ENCODE measurements at places on chromosomes 4 and X. TPM values are rescaled to one million over a fixed set of nuclear protein-coding genes. Genes with fewer than 3 reads are reported as not detected.

DNA sequence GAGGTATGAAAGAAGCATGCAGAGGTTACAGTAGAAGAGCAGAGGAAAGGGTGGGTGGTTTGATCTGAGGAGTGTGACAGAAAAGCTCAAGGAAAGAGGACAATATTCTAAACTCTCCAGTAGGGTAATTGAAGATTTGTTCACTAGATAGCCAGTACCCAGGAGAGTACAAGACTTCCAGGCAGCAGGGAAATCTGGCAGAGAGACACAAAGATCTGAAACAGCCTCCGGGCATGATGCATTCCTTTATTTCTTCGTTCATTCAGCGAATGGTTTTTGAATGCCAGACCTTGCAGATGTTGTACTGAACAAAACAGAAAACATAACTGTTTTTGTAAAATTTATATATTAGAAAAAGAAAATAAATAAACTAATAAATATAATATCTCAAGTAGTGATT is 766.6 kb downstream of the FAT4 start:
- no peaks in the 10 kb centered on the region for H3K36me3 ChIP-seq
- DNase-seq = no peak
- H3K27ac ChIP-seq = no peak overlapping the region

- DNase-seq = no peak
- H3K36me3 ChIP-seq = no peaks in the 10 kb centered on the region
- no peaks in the 10 kb centered on the region for H3K27me3 ChIP-seq
- no peak overlapping the region for H3K27ac ChIP-seq
- no peak overlapping the region for H3K4me3 ChIP-seq
These were observed 39.6 kb downstream of the HTRA3 start for GRCh38 chr4:8308856-8309771.

DNA sequence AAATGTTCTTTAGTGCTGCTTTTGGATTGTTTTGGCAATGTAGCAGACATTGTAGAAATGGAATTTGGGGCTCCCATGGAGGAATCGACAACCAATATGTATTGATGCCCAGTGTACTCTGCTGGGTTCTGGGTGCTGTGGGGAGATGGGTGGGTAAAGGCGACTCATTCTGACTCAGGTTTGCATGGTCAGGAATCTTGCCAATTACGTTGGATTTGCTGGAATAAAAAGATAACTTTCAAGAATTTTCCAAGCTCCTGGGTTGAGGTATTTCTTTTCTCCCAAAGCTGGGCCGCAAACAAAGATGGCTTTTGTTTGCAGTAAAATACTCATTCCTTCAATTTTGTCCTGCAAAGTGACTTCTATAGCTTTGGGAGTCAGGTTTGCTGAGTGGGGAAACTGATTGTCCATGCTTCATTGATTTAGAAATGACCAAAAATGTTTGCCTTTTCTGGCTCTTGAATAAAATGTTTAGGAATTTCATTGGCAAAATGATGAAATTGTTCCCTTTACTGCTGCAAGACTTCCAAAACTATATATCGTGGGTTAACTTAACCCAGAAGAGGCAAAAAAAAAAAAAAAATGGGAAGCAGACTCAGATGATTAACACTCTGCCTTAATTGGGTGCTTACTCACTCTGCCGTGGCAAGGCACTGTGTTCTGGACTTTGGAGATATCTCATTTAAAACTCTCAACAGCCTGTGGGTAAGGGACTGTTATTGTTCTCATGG is 57.0 kb downstream of the RTL9 start:
- no peak overlapping the region for H3K27ac ChIP-seq
- no peak overlapping the region for H3K4me3 ChIP-seq
- H3K27me3 ChIP-seq = no peaks in the 10 kb centered on the region
- no peaks in the 10 kb centered on the region for H3K36me3 ChIP-seq
- DNase-seq = no peak

GRCh38 chrX:32041181-32041580 is 969.3 kb upstream of the FTHL17 start:
- H3K4me1 ChIP-seq = no peaks in the 10 kb centered on the region
- no peaks in the 10 kb centered on the region for H3K27me3 ChIP-seq
- no peak for DNase-seq
- no peak overlapping the region for H3K27ac ChIP-seq

GRCh38 chr4:41744572-41745291 is 3.8 kb downstream of the PHOX2B start:
- H3K36me3 ChIP-seq = no peaks in the 10 kb centered on the region
- no peak for DNase-seq
- no peak overlapping the region for H3K4me3 ChIP-seq
- H3K27ac ChIP-seq = no peak overlapping the region
- no peaks in the 10 kb centered on the region for H3K4me1 ChIP-seq
- peaks cover 85% of the 10 kb centered on the region for H3K27me3 ChIP-seq

- H3K27ac ChIP-seq = no peak overlapping the region
- H3K4me1 ChIP-seq = peaks cover 10% of the 10 kb centered on the region
- no peaks in the 10 kb centered on the region for H3K27me3 ChIP-seq
- peak; percentile 60 for DNase-seq
These were observed 34.5 kb downstream of the PHKA2 start for GRCh38 chrX:18949291-18949943.

DNA sequence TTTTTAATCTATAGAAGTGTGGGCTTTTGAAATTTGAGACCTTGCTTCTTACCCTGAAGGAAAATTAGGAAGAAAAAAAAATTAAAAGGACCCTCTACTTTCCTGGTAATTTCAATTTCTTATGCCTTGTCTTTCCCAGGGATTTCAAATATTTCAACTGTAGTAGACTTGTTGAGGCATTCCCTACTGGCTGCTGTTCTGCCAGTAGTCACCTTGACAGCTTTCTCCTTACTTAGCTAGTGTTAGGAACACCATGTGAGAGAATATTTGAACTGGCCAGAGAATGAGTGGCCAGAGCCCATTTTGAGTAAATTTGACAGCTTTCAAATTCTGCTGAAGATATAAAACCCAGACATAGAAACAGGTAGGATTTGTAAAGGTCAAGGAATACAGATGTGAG is 24.0 kb upstream of the GBA3 start:
- no peak overlapping the region for H3K27ac ChIP-seq
- no peak for DNase-seq
- no peaks in the 10 kb centered on the region for H3K36me3 ChIP-seq

GRCh38 chr4:72031868-72032608 is at the start of gene NPFFR2:
Gene NPFFR2 (plus strand): TSS chr4:72032000. CDS start chr4:72128592, 96,592 bp downstream.
- no peaks in the 10 kb centered on the region for H3K4me1 ChIP-seq
- H3K4me3 ChIP-seq = no peak within 1 kb of the TSS
- H3K27me3 ChIP-seq = no peaks in the 10 kb centered on the region
- H3K36me3 ChIP-seq = no peaks in the 10 kb centered on the region
- no peak for DNase-seq
- H3K27ac ChIP-seq = no peak within 1 kb of the TSS

DNA sequence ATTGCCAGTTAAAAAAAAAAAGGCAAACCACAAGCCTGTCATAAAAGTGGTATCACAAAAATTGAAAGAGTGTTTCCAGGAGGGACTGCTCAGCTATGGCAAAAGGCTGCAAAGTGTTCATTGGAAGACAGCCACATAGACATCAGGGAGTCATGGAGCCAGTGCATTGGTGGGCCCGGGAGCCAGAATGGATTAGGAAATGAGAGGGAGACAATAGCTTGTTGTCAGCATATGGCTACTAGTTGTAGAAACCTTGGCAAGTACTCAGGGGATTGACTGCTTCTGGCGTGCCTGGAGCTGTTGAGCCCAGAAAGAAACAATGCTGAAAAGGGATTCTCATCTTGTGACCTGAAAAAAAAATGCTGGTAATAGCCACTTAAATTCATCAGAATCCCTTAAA is 5.0 kb downstream of the GAR1 start:
- no peak for DNase-seq
- H3K27me3 ChIP-seq = no peaks in the 10 kb centered on the region
- H3K4me3 ChIP-seq = no peak overlapping the region
- H3K36me3 ChIP-seq = peaks cover 3% of the 10 kb centered on the region

DNA sequence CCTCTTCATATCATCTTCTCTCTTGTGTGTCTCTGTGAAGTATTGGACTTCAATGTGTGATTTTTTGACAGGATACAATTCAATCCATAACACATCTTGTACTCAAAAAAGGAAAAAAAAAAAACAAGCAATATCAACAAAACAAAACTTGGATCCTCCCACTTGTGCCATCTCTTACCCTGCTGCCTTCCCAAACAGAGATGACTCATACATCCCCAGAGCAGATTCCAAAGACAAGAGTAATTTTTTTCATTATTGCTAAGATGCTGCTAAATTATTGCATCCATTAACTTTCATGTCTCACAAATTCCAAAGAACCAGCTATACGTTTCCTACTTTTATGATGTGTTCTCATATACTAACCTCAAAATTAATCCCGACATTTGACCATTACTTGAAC is 479.2 kb downstream of the GBA3 start:
- no peak for DNase-seq
- no peak overlapping the region for H3K4me3 ChIP-seq
- H3K36me3 ChIP-seq = no peaks in the 10 kb centered on the region
- no peak overlapping the region for H3K27ac ChIP-seq
- H3K27me3 ChIP-seq = no peaks in the 10 kb centered on the region
- no peaks in the 10 kb centered on the region for H3K4me1 ChIP-seq

DNA sequence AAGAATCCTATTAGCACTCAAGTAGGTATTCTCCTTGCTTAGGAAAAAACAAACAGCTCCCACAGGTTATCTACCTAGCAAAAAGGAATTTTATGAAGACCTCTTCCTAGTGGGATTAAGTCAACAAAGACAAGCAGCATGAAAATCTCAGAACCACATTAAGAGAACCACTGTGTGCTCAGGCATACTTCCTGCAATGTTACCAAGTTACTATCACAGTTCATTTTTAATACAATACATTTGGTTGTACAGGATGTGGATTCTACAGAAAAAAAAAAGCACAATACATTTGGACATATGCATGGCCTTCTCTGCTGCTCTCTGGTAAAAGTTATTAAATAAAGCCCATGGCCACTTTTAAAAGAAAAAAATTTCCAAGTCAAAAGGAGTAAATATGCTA is 193.7 kb downstream of the PPP3CA start:
- no peak overlapping the region for H3K4me3 ChIP-seq
- no peaks in the 10 kb centered on the region for H3K4me1 ChIP-seq
- H3K36me3 ChIP-seq = no peaks in the 10 kb centered on the region
- DNase-seq = no peak

GRCh38 chr4:139880841-139881240 is 215.2 kb downstream of the MGST2 start:
- peaks cover 2% of the 10 kb centered on the region for H3K27me3 ChIP-seq
- H3K4me1 ChIP-seq = no peaks in the 10 kb centered on the region
- H3K27ac ChIP-seq = no peak overlapping the region
- no peak for DNase-seq
- no peak overlapping the region for H3K4me3 ChIP-seq
- H3K36me3 ChIP-seq = no peaks in the 10 kb centered on the region

Gene PDLIM3
- polyA plus RNA-seq = 2.9 TPM

Gene SHOX
- 0.04 TPM for polyA plus RNA-seq

Gene GAGE10
- polyA plus RNA-seq = not detected

Gene MID1IP1
- 29.5 TPM for polyA plus RNA-seq

Gene BRS3
- polyA plus RNA-seq = not detected
